Neural progenitor cell (in vitro differentiated cells): ENCODE measurements at places on chromosomes 2 and 18. TPM values are rescaled to one million over a fixed set of nuclear protein-coding genes. Genes with fewer than 3 reads are reported as not detected.

SPDYA gene
- 0.37 and 1.9 TPM in 2 replicates for total RNA-seq

PRSS56 gene
- not detected in 2 replicates for total RNA-seq

CFC1 gene
- total RNA-seq: not detected in 2 replicates

GALNT5 gene
- 0.03 TPM in 1 of 2 replicates, not detected in the other for total RNA-seq

CCBE1 gene
- total RNA-seq: 2.9 and 6.4 TPM in 2 replicates
